ENCODE measurements at places on chromosomes 13 and 19.

- no peak for DNase-seq
Measured at GRCh38 chr19:35743640-35744429, 1.4 kb downstream of the U2AF1L4 start.

DNA sequence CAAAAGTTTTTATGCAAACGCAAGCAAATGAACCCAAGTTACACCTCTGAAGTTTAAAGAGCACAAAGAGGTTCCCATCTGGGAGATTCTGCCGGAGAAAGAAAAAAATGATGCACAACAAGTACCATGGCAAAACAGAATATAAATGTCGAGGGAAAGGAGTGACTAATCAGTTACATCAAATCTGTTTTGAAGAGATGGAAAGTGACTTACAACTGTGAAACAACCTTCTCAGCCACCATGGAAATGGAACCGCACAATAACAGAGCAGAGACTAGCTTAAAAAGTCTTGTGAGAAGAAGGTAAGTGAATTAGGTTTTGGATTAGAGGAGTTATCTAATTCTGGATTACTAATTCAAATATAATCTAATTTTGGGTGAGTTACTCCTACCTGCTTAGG is 2.4 kb downstream of the HSPH1 start:
- no peak for DNase-seq

- DNase-seq = no peak
Measured at GRCh38 chr13:23598369-23598768, 28.2 kb downstream of the TNFRSF19 start.

DNA sequence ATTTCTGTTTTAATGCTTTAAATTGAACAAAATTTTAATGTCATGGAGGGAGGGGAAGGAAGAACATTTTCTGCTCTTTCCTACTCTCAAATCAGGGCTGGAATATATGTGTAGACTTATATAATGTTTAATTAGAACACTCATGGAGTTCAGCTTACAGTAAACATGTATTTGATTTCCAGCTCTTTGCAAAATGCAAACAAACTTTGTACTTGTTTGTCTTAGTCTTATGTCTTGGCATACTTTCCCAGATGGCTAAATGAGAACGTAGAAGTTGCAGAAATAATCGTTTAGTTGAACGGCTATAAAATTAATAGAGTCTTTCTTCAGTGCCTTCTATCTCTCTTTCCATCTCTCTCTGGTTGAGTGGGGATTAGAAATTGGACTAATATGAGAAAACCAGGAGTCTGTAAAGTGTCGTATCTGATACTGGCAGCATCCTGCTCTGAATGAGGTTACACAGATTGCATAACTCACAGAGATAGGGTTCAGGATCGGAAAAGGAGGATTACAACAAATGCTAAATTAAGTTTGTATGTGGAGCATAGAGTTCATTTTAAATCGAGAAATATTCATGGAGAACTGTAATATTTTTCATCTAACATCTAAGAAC is 82.3 kb downstream of the FGF9 start:
- no peak for DNase-seq
